Activated T-cell treated with anti-CD3 and anti-CD28 coated beads, Interleukin-2, amount 50 U/mL, for 4 hours (primary cell): ENCODE measurements at places on chromosomes 11 and 22. TPM values are rescaled to one million over a fixed set of nuclear protein-coding genes. Genes with fewer than 3 reads are reported as not detected.
A peak's percentile ranks its signal among the peaks of the same experiment; 100 is the strongest.

GGTLC3 gene
- not detected for total RNA-seq

SCN2B gene
- not detected for total RNA-seq

DEFB131B gene
- total RNA-seq = not detected

RASL10A gene
- 0.56 TPM for total RNA-seq

MS4A15 gene
- total RNA-seq = not detected

FXYD6 gene
- 0.16 TPM for total RNA-seq

LRRC55 gene
- not detected for total RNA-seq

GRCh38 chr11:65524014-65524740 lies 706 bp upstream of the SCYL1 start:
- DNase-seq = no peak

GRCh38 chr22:50031189-50032091 lies 18.9 kb upstream of the IL17REL start:
- DNase-seq = no peak

DNA sequence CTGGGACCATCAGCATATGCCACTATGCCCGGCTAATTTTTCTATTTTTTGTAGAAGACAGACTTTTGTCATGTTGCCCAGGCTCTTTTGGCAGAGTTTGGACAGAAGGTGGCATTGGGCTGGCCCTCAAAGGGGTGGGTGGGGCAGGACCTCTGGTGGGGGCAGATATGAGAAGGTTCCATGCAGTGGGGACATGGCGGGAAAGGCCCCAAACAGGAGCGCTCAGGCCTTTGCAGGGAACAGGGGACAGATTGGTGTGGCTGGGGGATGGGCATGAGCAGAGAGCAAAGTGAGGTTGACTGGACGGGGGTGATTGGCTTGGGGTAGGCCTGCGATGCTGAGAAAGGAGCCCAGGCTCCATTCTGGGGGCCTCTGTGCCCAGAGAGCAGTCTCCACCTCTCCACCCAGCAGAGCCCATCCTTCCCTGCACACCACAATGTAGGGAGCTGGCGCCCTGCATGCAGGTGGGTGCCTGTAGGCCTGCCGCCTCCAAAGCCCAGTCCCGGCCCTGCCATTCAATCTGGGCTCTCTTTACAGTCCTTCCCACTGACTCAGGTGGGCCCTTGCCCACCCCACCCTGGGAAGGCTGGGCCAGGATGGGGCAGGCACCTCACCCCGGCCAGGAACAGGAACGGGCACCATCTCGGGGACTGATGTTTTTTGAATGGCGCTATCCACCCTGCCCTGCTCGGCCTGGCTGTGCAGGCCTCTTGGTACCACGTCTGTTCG lies 98.7 kb downstream of the MORC2 start:
- DNase-seq = no peak

- no peak for DNase-seq
Measured at GRCh38 chr11:119446434-119446833, 23.5 kb upstream of the THY1 start.

- DNase-seq = no peak
Measured at GRCh38 chr11:131893103-131893890, 522.9 kb downstream of the NTM start.

GRCh38 chr11:62842171-62842741 lies 2.9 kb upstream of the WDR74 start:
- peak; percentile 17 for DNase-seq

DNA sequence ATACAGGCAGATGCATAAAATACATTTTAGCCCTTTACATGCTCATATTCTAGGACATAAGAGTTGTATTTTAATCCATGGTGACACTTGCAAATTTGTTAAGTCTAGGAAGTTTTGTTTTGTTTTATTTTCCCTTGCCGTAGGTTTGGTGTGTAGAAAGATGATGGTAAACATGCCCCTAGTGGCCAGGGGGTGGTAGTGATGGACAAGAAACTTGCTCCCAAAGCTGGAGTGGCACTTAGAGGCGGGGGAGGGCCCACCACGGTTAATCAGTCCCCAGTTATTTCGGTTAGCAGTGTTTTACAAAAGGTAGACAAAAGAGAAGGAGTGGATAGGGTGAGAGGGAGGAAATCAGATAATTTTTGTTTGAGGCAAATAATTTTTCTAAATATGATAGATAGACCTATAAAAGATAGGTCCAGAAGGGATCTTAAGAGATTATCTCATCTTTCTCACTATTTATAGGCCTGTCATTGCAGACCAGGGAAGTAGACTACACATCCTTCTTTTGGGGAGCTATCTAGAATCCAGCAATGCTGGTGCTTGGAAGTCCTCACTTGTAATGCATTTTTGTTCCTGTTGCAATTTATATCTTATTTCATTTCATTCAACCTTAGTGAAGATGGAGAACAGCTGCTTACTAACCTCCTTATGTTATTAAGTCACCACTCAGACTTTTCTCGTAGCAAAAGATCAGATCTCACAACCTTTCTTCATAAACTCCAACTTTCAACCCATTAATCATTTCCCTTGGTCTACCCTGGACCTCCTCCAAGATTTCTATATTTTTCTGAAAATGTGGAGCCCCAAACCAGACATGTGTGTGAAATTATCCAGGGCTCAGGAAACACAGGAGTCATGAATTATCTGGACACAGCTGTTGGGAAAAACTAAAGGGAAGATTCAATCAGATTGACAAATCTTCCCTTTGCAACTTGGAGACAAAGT lies 5.9 kb upstream of the BDNF start:
- DNase-seq = no peak

DNA sequence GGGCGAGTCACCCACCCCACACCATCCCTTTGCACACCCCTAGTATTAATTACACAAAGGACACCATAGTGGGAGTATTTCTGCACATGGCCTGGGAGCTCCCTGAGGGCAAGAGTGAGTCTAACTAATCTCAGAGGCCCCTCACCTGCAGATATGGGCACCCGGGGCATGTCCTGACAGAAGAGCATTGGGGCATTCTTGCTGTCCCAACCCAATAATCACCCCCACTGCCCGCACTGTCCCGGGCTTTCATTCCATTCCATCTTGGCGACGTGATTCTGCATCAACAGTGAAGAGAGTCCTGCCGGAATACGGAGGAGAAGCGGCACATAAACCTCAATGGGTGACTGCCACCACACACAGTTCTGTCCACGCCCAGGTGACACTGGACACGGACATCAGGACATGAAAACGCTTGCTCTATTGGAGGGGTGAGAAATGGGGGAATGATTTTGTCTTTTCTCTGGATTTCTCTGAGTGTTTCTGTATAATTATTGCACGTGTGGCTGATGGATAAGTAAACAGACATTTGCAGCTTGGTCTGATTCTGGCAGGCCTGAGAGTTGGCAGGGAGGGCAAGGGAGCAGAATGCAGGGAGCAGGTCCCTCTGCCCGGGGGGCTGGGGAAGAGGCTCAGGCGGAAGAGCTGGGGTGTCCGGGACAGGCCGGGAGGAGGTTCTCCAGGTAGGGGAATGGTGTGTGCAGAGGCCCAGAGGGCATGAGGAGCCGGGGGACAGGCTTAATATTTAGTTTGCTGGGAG lies 38.2 kb downstream of the SCUBE1 start:
- DNase-seq = no peak

DNA sequence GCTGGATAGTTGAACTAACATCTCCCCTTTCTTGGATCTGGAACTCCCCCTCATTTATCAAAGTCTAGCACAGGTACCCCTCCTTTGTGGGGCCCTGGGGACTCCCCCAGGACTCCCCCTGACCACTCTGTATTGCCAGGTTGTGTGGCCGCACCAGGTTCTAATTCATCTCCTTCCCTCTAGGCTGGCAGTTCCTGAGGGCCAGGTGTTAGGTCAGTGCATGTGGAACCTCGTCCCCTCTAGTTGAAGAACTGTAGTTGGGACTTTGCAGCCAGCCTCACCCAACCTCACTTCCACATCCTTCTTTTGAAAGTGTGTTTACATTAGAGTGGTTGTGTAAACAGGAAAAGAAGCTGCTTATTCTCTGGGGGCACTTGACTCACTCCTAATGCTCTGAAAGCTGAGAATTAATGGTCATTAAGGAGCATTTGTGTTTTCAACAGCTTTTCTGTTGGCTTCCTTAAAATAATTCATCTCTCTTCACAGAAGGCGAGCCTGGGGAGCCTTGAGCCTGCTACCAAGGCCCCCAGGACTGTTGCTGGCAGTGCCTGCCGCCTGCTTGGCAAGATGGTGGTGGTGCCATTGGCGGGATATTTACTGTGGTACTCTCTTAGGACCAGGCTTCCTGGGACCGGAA lies 11.8 kb downstream of the UPB1 start:
- no peak for DNase-seq

GRCh38 chr11:30873924-30874610 lies 287.9 kb upstream of the MPPED2 start:
- no peak for DNase-seq

- DNase-seq = no peak
Measured at GRCh38 chr11:59212744-59213631, at the start of gene MPEG1. MPEG1 (minus strand) TSS chr11:59212927; CDS start chr11:59212865, 62 bp downstream.

DNA sequence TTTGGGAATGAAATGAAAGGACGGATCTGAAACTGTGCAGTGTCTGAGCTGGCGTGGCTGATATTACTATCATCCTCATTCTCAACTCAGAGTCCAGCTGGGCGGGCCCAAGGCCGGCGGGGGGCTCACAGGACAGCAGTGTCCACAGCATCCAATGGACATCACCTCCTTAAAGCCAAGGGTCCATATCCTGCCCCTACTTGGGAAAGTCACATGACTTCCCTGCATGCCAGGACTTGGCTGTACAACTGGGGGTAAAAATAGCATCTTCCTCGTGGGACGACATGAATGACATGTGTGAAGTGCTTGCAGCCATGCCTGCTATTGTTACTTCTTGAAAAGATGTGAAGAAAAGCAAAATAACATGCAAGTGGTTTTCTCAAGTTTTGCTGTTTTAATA lies 82.3 kb downstream of the TRMU start:
- DNase-seq = no peak

DNA sequence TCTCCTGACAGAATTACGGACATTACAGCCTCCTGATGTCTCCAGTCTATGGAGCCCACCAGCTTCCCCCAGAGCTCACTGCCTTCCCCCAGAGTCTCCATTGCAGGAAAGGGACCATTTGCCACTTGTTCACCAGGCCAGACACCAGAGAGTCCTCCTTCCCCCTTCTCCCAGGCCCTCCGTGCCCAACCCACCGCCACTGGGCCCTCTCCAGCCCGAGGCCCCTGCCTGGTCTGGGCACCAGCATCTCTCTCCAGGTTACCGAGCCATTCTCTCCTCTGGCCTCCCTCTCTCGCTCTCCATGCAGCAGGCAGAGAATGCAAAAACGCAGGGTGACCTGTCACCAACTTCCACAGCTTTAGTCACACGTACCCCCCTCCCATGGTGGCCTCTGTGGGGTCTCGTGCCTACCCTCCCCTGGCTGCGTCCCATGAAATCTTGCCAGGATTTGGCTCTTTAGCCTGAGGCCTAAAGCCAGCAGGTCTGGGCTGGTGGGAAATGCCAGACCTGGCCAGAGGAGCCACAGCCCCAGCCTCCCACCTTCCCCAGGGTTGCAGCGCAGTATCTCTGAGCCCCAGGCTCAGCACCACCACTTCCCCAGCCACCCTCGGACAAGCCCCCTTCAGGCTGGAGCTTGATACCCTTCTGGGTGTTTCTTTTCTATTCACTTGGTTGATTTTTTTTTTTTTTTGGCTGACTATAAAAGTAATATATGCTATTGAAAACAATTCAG lies 6.8 kb upstream of the SERPINH1 start:
- no peak for DNase-seq

GRCh38 chr22:37607010-37607934 lies 1.4 kb upstream of the GGA1 start:
- DNase-seq = peak; percentile 93

- DNase-seq = no peak
Measured at GRCh38 chr11:10784232-10785145, 24.2 kb downstream of the EIF4G2 start.

DNA sequence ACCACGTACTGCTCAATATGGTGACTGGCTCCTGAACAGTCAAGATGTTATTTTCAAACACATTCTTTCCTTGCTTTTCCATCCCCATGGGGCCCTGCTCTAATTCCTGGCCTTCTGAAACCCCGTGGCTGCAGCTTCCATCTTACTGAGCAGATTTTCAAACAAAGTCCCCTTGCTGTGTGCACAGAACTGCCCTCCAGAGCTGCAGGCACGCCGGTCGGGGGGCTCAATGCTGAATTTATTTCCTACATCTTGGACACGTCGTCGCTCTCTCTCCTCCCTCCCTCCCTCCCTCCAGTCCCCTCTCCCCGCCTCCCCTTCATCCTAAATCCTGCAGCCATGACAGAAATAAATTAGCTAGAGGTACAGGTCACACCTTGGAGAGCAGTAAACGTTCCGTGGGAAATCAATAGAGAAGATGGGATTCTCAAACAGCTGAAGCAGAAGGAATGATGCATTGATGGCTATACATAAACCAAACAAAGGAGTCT lies 243.1 kb upstream of the BLID start:
- no peak for DNase-seq
